Stimulated activated naive CD8-positive, alpha-beta T cell treated with anti-CD3 and anti-CD28 coated beads, Interleukin-15, Interleukin-2, amounts not matched to agents 100 U/mL and 50 U/mL, for 24 hours (primary cell): ENCODE measurements at places on chromosomes 16 and 17.

GRCh38 chr17:57132663-57133062 lies 47.6 kb downstream of the AKAP1 start:
- DNase-seq = no peak

DNA sequence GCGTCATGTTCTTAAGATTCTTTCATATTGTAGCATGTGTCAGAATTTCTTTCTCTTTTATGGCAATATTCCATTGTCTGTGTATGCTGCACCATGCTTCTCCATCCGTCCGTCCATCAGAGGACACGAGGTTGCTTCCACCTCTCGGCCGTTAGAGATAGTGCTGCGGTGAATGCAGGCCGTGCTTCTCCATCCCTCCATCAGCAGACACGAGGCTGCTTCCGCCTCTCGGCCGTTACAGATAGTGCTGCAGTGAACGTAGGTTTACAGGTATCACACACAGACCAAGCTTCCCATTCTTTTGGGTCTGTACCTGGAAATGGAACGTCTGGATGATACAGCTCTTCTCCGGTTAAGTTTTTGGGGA lies 113.5 kb downstream of the CMIP start:
- DNase-seq = no peak

DNA sequence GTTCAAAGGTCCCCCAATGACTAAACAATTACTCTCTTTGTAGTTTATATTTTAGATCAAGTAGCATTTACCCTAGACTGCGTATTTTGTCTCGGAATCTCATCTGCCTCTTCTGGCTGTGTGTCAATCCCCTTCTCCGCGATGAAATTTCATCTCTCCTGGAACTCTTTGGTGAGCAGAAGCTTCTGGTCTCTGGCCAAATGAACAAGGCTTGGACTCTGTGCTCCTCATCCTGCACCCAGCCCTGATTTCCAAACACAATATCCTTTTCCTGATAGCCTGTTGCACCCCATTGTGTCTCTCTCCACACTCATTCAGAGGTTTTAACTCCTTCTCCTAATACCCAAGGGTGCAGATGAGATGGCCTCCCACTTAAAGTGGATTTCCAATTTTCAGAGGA lies 609.4 kb upstream of the CDH5 start:
- DNase-seq = no peak

- no peak for DNase-seq
These were observed 27.2 kb downstream of the ZNF423 start for GRCh38 chr16:49828533-49829267.

- no peak for DNase-seq
These were observed 4.1 kb upstream of the TNFRSF13B start for GRCh38 chr17:16975744-16976625.

DNA sequence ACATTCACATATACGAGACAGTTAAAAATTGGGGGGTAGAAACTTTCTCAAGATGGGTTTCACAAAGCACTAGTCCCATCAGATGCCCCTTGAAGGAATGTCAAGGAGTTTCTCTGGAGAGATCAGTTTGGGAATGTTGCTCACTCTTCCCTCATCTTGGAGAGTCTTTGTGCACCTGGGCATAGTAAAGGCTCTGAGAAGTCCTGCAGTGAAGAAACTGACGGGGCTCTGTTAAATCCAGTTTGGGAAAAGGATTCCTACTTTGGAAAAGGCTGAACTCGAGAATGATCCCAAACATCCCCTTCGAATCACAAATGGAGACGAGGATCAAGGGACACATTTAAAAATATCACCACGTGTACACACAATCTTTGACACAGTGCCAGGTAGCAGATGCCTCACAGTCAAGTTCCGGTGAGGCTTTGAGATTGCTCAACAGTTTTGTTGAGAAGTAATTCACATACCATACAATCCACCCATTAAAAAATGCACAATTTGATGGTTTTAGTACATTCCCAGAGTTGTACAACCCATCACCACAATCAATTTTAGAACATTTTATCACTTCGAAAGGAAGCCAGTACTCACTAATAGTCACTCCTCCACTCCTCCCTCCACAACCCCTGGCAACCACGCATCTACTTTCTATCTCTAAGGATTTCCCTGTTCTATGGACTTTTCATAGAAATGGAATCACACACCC lies 203.4 kb upstream of the FOXF1 start:
- DNase-seq = no peak

DNA sequence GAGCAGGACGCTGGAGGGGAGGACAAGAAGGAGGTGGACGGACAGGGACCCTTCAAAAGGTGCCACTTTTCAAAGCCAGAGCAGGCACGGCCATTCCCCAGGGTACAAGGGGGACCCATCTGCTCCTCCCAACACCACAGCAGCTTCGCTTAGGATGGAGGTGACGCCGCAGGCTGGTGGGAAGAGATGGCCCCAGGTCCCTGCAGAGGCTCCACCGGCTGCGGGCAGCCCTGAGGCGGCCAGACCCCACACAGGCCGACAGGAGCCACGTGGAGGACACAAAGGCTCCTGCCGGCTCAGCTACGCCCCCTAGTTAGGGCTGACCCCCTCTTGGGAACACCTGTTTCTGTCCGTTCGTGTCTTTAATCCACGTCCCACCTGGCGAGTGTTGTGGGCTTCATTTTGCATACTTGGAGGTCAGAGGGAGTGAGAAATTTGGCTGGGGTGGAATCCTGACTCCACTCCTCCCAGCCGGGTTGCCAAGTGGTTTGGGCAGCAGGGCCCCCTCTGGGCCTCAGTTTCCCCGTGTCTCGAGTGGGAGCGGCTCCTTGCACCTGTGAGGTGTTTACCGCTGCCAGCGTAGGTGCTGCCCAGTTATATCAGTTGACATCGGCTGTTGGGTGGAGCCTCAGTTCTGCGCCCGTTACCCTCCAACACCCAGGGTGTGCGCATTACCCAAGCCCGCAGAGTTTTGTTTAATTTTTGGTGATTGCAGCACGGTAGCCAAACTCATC lies 5.8 kb upstream of the FN3KRP start:
- DNase-seq = no peak

DNA sequence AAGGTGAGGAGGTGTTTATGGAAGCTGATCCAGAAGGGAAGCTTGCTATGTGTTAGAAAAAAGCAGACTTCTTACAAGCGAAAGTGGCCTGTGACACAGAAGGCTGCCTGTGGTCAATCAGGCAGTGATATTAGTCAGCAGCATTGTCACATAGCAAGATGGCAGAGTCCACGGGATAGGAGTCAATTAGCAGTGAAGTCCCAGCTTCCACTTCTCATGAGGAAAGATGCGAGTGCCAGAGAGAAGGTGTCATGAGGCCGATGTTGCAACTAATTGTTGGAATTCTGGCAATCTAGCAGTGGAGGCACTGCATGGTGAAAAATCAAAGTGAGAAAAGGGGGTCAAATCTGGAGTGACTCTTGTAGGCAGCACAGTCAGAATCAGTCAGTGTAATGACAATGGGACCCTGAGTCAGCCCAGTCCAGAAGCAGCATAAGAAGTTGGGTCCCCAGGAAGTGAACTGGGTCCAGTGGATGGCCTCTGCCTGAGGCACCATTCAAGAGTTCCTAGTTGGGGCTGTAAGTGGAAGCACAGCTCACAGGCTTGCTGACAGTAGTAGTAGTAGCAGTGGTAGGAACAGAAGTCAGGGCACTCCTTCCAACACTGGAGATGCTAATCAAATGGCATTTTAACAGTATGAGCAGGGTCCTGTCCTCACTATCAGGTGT lies 85.1 kb downstream of the TNFRSF13B start:
- no peak for DNase-seq

DNA sequence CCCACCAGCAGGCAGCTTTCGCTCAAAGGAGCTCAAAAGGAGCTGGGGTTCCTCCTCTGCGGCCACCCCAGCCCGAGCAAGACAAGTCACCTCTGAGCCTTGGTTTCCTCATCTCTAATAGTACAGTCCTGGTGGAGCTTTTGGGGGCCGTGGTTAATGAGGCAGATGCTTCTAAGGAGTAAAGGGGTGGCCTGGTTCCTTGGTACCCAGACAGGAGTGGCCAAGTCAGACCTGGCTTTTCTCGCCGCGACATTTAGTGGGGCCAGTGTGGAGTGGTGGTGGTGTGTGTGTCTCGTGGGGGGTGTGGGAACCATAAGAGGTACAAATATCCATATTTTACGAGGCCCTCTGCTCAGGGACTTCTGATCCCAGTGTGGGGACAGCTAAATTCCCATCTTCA lies 6.7 kb downstream of the FOXF1 start:
- no peak for DNase-seq

DNA sequence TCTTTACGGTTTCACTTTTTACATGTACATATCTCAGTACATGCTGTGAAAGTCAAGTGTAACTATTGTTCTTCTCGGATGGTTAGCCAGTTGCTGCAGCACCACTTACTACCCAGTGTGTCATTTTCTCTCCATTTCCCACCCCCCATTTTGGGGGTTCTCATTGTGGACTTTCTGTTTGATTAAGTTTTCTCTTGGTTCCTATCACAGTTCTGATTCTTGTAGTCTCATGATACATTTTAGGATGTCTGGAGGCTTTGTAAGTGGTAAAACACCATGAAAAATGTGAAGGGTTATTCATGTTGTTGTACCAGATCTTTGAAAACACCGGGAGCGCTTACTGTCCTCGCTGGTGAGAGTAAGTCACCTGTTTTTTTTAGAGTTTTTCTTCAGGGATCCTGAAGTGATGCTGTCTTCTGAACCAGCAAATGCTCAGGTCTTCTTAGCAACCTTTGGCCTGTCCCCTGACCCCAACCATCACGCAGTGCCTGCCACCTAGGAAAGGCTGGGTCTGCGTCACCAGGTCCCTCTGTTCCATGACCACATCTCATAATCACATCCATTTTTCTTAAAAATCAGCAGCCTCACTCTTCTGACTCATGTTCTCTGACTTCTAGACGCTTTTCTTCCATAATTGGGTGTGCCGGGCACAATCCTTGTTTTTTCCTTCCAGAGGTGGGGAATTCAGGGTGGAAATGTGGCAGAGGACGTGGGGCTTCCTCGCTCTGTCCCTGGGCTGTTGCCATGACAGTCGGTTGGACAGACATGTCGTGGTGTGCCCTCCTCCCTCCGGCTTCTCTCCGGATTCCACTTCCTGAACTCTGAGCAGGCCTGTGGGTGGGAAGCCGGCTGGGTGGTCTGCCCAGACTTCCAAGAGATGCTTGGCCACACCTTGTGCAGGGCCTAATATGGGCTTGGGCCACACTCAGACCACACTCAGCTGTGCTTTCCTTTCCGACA lies 102.6 kb downstream of the NTN1 start:
- no peak for DNase-seq

DNA sequence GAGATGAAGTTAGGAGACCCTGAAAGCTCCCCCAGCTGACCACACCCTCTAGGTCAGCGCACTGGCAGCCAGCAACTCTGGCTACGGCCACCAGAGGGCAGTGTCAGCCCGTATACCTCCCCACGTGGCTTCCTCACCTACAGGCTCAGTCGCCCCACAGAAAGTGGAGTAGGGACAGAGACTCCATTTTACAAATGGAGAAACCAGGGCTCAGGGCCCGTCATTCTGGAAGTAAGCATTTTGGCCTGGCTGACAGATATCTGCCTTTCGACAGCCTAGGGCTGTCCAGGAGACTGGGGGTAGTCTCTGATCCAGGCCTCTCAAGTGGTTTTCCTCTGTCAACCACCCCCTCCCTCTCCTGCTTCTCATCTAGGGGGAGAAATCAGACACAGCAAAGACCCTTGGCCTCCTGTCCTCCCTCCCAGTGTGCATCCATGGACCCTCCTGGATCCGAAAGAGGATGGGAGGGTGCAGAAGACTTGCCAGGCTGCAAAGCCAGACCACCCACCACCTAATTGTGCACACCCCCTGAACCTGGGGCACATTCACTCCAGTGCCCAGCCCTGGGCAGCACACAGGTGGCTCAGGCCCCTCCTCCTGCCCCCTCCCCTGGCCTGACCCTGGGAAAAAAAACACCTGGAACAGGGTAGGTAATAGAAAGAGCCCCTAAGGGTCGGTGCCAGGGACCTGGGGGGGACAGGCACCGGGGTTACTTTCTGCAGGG lies 3.8 kb upstream of the HAP1 start:
- peak; percentile 84 for DNase-seq

DNA sequence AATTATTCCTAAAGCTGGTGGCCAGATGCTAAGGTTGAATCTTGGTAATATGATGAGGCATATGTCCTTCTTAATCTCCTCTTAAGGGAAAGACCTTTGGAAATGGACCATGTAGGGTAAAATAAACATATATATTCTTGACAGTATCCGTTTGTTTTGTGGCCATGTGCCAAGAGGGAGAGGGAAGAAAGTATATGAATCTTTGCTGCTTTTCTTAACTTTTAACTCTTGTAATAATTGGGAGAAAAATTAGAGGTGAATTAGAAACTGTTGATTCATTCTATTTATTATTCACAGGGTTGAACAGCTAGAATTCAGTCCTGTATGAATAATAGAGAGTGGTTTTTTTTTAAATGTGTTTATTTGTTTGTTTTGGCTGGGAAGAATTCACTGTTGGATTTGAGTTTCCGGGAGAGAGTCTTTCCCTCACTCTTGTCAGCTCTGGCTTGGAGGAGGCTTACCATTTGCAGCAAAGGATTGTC lies 31.6 kb downstream of the AATF start:
- DNase-seq = no peak

GRCh38 chr17:64786337-64786736 lies 124.2 kb upstream of the SMURF2 start:
- DNase-seq = no peak

GRCh38 chr16:31472709-31473203 lies 804 bp downstream of the TGFB1I1 start:
- DNase-seq = peak; percentile 60

DNA sequence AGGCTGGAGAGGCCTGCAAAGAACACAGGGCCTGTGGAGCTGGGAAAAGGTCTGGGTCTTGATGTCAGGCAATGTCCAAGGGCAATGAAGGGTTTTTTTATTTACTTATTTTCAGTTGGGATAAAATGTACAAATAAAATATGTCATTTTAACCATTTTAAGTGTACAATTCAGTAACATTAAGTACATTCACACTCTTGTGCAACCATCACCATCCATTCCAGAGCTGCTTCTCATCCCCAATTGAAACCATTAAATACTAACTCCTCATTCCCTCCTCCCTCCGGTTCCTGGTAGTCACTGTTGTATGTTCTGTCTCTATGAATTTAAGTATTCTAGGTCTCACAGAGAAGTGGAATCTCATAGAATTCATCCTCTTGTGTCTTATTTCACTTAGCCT lies 444.7 kb downstream of the HS3ST3B1 start:
- no peak for DNase-seq

GRCh38 chr16:77468831-77469230 lies 34.0 kb upstream of the ADAMTS18 start:
- DNase-seq = no peak

GRCh38 chr17:32529604-32530003 lies 42.8 kb downstream of the CDK5R1 start:
- DNase-seq = no peak

DNA sequence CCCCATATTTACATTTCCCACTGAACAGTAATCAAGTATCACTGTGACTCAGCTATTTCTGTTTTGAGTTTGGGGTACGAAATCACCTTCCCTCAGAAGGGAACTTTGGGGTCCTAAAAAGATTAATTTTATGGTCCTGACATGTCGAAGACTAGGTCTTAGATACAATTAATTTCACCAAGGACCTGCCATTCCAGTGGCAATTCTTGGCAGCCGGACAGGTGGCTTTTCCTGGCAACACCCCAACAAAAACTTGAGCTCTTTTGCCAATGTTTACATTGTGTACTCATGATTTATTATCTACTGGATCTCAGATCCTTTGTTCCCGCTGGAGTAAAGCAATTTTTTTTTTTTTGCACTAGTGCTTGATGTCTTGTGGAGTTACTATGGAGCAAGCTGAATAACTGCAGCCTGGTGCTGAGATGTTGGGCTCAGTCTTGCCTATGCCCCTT lies 14.4 kb downstream of the SLFN5 start:
- DNase-seq = no peak

- no peak for DNase-seq
These were observed 23.3 kb upstream of the CACNG4 start for GRCh38 chr17:66941249-66941648.

GRCh38 chr17:62703776-62704380 lies 76.4 kb downstream of the MRC2 start:
- peak; percentile 80 for DNase-seq
